ENCODE measurements at places on chromosomes 4 and X.
A peak's percentile ranks its signal among the peaks of the same experiment; 100 is the strongest.

GRCh38 chr4:44025376-44026020 lies 423.1 kb downstream of the KCTD8 start:
- no peak for DNase-seq

- no peak for DNase-seq
Measured at GRCh38 chrX:1464971-1465285, 12.2 kb upstream of the ASMTL start.

DNA sequence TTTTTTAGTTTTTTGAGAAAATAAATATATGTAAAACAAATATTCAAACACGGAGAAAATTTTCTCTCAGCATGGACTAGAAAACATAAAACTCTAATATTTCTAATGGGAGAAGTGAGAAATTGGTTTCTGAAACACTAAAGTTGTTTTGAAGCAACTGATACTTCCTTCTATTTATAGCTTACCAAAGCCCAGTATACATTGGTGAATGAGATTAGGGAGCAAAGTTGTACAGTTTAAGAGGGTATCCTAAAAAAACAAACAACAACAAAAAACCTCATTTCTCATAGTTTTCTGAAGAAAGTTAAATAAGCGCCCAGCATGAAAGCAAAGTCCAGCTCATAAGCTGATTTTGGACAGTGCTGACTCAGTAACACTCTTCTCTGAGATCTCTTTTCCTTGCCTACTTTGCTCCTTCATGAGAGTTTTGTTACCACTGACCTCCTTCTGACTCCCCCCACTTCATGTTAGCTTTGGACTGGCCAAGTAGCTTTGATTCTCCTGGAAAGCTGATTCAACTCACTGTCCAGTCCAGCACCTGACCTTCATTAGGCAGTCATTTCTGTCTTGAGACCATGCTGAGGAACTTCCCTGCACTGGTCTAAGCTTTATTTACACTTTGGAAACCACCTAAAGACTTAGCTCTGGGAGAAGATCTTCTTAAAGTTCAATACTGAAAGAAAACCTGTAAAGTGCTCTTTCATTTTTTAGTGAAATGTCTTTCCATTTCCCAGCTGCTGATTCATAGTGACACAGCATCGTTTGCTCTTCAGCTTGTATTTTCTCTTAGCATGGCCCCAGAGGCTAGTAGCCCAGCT lies 21.8 kb upstream of the P2RY10 start:
- no peak for DNase-seq

- DNase-seq = no peak
Measured at GRCh38 chr4:123522081-123522480, 125.5 kb downstream of the SPRY1 start.

DNA sequence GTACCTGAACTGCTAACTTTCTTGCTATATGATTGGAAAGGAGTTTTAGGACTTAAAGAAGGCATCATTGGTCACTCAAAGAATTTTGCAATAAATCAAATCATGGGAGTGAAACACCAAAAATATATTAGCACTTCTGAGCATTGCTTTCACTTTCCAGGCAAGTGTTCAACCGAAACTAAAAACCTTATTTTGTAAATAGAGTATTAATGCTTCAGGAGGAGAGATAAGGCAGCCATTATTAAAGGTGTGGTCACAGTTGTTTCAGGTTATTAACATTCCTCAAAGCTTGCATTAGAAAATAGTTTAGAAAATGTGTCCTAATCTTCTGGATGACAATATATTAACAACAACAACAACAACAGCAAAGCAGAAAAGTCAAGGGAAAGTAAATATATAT lies 92.3 kb upstream of the TLL1 start:
- DNase-seq = no peak

DNA sequence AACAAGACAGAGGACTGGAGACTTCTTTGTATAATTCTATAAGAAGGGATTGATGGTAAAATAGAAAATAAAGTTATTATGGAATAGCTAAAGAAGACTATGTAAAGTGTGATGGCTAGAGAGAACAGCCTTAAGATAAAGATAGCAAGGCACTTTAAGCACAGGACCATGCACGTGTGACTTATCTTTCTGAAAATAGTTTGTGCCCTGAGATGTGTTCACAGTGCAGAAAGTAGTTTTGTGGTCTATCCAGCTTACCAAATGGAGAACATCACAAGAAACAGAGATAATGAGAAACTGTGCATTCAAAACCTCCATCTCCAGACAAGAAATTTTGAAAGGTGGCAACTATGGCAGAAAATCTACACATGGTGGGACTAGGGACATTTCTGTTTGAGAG lies 213.3 kb downstream of the PARM1 start:
- DNase-seq = no peak

DNA sequence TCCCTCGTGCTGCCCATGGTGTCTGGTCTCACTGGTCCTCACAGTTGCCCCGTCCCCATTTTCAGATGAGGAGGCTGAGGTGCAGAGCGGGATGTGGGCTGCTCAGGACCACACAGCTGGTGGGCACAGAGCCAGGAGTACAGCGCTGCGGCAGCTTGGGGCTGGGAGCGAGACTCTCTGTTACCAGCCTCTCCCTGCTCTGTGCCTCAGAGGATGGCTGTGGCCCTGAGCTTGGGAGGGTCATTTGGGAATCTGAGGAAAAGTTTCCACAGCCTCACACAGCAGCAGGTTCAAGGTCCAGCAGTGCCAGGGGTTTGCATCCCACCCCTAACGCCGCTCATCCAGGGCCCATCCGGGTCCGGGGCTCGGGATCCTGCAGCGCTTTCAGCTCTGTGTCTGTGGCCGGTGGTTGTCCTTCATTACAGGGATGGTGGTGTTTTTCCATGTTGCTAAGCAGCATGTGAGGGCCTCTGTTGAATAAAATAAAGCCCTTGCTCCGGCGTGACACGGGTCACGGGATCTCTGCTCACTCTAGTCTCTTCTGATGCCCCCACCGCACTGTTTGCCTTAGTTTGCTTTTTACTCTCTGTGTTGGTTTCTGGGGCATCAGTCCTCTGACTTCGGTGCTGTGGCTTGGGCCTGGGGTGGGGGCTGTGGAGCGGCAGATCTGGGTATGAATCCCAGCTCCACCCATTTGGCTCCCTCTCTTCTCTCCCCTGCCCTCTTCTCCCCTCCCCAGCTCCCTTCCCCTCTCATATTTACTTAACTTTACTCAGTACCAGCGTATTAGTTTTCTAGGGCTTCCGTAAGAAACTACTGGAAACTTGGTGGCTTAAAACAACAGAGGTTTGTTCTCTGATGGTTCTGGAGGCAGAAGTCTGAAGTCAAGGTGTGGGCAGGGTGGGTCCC lies 6.5 kb downstream of the WFS1 start:
- no peak for DNase-seq

DNA sequence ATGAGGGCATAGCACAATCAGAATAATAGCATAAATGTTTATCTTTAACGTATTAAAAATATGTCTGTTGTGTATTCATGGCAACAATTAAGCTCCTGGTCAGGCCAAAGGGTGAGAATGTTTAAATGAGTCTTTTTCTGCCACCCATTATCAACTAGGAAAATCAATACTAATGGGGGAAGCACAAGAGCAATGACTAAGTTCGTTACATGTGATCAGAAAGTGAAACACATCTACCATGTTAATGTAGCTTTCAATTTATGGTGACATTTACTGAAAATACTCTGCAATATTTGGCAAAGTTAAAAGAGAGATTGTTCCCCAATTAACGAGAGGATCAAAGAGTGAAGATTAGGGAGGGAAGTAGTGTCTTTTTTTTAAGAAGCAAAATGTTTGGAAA lies 143.7 kb downstream of the NAA11 start:
- DNase-seq = no peak

DNA sequence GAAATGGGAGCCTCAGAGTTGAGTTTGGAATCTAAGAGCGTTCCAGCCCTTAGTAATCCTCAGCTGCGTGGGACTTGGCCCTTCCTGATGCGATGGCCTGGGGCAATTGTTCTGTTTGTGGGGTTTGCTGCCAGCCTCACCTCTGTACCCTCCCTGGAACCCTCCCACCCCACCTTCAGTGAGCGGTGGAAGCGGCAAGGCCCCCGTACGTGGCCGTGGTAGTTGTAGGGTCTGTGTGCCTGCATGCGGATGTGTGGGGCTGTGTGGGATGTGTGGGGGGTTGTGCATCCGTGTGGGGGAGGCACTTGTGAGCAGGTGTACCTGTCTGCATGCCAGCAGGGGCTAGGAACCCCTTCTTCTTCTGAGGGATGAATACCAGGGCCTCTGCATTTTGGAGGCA lies 65.4 kb upstream of the ADRA2C start:
- DNase-seq = no peak

DNA sequence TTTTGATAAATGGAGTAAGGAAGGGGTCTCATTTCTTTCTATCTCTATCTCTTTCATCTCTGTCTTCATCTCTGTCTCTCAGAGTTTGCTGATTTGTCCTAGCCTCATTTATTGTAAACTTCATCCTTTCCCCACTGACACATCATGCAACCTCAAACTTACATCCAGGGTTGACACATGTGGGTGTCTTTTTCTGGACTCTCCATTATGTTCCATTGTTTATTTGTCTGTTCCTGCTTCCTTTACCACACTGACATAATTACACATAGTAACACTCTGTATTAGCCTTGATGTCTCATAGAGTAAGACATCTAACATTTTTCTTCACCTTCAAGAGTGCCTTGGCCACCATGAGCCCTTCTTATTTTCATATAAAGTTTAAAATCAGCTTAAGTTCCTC lies 8.1 kb upstream of the SRD5A3 start:
- DNase-seq = no peak

DNA sequence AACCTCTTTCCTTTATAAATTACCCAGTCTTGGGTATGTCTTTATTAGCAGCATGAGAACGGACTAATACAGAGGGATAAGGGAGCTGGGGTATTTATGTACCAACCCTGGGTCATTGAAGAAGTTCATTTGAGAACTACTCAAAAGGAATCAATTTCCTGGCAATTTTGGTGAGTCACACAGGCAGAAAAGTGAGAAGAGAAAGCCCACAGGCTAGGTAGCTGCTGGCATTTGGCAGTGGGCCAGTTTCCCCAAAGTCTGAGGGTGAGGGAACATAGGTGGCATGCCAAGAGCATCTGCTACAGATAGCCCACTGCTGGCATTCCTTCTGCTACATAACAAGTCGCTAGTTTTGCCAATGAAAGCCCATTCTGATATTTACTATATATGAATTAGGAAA lies 411.2 kb downstream of the MID1IP1 start:
- DNase-seq = no peak

DNA sequence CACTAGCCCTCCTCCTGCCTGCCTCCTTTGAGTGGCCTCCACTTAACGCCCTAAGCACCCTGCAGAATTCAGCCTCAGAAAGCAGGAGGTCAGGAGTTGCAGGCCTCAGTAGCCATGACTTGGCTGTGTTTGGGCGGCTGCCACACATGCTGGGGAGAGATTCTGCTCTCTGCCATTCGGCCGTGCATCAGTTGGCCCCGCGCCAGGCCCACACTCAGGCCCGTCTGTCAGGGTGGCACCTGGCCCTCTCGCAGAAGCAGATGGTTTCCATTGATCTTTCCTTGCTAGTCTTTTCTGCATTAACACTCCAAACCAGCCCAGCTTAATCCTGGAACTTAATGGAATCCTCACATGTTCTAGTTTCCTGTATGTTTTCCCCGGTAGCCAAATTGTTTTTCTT lies 30.7 kb upstream of the ATP6AP2 start:
- no peak for DNase-seq

DNA sequence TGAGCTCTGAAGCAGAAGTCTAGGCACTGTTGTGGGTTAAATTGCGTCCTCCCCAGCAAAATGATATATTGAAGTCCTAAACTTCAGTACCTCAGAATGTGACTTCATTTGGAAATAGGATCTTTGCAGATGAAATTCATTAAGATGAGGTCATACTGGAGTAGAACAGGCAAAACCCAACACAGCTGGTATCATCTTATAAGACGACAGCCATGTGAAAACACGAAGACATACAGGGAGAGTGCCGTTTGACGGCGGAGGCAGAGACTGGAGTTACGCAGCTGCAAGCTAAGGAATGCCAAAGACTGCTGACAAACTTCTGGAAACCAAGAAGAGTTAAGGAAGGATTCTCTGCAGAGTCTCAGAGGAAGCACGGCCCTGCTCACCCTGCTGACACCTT lies 241.5 kb downstream of the MAML3 start:
- DNase-seq = no peak

- no peak for DNase-seq
Measured at GRCh38 chrX:81286075-81286474, 84.2 kb downstream of the SH3BGRL start.

- no peak for DNase-seq
Measured at GRCh38 chr4:42296196-42296595, 101.1 kb upstream of the SHISA3 start.

GRCh38 chrX:1273896-1274295 lies 5.3 kb downstream of the CSF2RA start:
- DNase-seq = no peak

GRCh38 chr4:139606579-139607501 lies 50.8 kb upstream of the SETD7 start:
- DNase-seq = no peak

- DNase-seq = peak; percentile 14
Measured at GRCh38 chr4:8311101-8312068, 41.8 kb downstream of the HTRA3 start.

GRCh38 chr4:73597594-73597993 lies 22.6 kb downstream of the RASSF6 start:
- no peak for DNase-seq

DNA sequence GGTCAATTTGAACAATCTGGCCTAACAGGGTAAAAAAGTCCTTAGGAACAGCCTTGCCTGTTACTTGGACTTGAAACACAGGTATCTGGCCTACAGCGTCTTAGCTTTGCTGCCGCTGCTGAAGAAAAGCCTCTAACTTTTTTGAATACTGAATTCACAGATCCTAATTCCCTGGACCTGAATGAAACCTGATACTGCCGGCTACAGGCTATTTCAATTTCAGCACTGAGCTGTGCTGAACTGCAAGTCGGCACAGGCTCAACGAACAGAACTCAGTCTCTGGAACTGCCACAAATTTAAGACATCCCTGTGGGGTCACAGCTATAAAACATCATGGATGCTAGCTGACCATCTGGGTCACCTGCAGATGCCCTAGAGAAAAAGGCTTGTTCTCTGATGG lies 7.2 kb downstream of the NR0B1 start:
- no peak for DNase-seq

DNA sequence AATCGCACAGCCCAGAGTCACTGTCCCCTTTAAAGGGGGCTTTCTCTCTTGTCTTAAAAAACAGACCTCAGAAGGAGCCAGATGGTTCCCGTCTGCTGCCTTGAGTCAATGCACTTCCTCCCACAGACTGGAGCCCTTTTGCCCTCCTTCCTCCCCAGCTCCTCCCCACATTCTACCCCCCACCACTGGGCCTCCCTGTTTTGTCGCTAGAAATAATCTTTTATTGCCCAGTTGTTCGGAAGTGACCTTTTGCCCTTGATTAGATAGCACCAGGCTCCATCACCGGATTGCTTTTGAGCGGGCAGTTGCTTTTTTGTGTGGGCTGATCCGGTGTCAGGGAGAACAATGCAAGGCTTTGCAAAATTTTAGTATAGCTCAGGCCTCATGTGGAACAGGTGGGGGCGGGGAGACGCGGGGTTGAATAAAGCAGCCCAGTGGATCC lies 47.7 kb downstream of the SPRY1 start:
- DNase-seq = no peak

- peak; percentile 28 for DNase-seq
Measured at GRCh38 chrX:136147976-136148375, 643 bp downstream of the FHL1 start.

Data from ovary (tissue), 10 donors.